Umbilical cord (tissue), 2 donors: ENCODE measurements at places on chromosomes 11 and 22. TPM values are rescaled to one million over a fixed set of nuclear protein-coding genes. Genes with fewer than 3 reads are reported as not detected.

DNA sequence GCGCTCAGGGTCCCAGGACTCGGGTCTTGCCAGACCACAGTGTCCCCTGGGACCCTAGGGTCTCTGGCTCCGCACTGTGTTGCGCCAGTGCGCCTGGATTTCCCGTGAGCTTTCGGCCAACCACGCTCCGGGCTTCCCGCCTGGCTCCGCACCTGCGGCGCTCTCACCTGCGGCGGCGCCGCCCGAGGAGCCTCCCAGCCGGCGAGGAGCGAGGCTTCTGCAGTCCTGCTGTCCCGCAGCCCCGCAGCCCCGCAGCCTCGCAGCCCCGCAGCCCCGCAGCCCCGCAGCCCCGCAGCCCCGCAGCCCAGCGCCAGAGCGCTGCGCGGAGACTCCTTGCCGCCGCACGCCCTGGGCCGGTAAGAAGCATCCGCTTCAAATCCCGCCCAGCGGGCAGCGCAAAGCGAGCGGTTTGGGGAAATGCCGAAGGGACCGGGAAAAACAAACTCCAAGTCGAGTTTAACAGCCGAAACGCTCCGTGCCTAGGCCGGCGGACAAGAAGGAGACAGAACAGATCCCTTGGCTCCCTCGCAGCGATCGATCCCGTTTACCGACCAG, 939 bp downstream of the ALX4 start:
- peak; percentile 34 for DNase-seq

F2 gene
- total RNA-seq, result not detected

DNA sequence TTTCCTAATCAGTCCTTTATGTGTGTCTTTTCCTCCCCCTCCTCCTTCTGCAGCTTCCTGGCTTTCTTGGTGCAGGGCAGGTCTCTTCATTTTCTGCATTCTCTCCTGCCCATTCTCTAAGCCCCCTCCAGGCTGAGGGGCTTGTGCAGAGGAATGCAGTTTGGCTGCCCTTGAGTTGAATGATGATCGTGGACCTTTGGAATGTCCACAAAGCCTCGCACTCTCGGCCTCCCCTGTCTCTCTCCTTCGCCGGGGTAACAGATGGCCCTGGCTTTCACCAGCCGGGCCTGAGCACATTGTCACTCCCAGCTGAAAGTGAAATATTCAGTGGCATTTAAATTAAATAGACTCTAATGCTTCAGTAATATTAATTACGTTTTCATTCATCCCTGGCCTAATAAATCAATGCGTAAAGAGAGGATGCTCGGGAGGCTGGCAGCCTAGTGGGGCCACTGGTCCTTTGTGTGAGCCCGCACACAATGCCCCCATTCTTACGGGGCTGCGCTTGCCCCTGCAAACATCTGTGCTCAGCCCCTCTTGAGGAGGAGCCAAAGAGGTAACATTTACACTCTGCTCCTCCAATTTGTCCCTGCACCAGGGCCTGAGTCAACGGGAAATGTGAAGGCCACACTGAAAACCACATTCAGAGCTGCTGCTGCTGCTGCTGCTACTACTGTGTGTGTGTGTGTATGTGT, 64.9 kb upstream of the PAX6 start:
- peak; percentile 18 for DNase-seq

DNA sequence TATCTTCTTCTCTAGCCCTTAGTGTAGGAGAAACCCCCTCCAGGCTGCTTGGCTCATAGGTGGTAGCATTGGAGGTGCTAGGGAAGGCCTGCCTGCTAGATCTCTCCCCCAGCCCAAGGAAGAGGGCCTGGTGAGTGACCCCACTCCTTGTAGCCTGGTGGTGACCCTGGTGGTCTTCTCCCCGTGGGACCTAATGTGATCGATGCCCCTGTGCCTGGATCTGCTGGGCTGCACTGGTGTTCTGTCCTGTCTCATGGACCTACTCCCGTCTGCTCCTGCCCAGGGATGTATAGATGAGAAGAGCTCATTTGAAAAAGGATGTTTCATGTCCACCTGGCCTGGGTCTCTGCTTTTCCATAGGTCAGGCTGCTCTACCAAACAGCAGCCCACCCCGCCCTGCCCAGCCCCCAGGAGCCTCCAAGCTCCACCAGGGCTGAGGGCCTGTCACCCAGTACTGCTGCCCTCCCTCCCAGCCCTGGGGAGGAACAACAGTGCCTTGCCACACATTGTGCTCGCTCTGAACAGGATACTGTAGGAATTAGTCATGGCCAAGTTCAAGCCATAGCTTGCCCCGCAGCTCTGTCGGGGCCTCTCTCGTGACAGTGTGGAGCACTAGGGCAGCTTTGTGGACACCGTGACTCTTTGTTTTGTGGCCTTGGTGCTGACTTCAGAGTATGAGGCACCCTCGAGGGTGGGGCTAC, 19.7 kb downstream of the SLC37A2 start:
- no peak for DNase-seq

DNA sequence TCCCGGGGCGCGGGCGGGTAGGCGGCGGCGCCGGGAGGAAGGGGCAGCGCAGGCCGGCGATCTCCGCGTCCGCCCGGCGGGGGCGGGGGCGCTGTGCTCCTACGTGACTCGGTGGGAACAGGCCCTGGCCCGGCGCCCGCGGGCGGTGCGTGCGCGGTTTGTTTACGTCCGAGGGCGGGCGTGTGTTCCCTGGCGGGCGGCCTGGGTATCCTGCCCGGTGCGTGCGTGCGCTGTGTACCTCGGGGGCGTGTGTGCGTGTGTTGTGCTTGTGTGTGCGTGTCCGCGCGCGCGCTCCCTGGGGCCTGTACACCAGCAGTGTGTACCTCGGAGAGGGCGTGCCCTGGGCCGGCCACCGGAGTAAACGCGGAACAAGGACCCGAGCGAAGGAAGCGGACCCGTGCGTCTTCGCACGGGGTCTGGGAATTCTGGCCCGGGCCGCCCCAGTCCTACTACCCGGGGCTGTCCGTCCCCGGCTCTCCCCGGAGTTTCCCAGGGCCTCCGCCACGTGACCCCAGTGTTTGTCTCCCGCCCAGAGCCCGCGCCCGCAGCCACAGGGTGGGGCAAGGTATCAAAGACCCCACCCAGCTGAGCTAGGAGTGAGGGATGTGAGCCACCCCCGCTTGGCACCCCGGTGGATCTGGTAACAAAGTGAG, 769 bp downstream of the MAFF start:
- peak; percentile 82 for DNase-seq

DNA sequence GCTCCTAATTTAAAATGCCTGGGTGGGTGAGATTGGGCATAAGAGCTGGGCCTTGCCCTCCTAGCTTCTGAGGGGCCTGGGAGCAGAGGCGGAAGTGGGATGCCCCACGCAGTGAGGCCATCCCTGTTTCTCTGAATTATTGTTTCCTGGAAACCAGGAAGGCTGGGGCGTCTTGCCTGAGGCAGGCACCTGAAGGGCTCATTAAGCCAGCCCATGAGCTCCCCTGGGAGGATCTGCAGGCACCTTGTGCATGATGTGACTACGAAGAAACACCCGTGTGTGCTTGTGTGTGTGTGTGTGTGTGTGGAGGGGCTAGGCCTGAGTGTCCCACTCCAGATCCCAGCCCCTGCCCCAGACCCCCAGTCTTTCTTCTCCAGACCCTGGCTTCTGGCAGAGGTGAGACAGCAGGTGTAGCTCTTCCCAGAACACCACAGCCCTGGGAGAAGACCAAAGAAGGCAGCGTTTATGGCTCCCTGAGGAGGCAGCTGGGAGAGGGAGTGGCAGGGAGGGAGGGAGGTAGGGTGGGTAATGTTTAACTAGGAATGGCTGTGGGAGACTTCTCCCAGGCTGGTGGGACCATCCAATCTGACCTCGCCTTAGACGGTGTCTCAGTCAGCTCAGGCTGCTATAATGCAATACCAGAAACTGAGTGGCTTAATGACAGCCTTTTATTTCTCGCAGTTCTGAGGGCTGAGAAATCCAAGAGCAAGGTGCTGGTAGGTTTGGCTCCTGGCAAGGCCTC, 2.1 kb upstream of the BATF2 start:
- no peak for DNase-seq
